ENCODE measurements at places on chromosomes 7 and 10. TPM values are rescaled to one million over a fixed set of nuclear protein-coding genes. Genes with fewer than 3 reads are reported as not detected.

Gene VAX1
- not detected for total RNA-seq

Gene OR9A2
- total RNA-seq: not detected

Gene C10orf95
- not detected for total RNA-seq

DNA sequence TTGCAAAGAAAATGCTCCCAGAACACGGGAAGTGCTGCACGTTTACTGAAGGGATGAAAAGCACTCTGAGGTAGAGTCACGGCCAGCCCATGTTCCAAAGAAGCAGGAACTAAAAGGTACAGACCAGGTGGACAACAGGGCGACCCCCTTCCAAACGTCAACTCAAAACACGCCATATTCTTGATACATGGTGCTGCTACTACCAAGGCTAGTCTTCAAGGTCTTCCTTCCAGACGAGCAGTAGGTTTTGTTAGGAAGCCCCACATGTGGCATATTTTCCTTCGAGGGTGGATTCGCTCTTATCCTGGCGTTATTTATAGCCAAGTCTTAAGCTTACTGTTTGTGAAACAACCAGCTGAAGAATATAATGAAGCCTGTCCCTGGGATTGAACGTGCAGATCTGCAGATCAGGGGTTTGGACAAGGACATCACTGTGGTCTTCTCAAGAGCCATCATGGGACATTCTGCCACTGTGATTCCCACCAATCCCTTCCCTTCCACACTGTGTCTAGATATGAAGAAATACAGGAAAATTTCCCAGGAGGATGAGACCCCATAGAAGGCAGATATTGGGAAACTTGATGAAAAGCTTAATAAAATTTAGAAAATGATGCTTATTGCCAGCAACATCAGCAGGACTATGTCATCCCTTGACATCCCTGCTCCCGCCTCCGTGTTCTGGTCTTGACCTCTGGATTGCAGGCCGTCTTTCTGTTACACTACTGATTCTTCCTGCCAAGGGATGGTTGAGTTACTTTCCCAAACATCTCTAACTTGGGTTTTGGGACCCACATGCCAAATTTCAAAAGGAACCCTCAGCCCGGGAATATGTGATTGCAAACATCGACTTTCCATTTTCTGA is 734.4 kb downstream of the PARD3 start:
- peak; percentile 44 for DNase-seq

- no peak for DNase-seq
These were observed 9.7 kb downstream of the ATP5MF start for GRCh38 chr7:99456288-99456687.

DNA sequence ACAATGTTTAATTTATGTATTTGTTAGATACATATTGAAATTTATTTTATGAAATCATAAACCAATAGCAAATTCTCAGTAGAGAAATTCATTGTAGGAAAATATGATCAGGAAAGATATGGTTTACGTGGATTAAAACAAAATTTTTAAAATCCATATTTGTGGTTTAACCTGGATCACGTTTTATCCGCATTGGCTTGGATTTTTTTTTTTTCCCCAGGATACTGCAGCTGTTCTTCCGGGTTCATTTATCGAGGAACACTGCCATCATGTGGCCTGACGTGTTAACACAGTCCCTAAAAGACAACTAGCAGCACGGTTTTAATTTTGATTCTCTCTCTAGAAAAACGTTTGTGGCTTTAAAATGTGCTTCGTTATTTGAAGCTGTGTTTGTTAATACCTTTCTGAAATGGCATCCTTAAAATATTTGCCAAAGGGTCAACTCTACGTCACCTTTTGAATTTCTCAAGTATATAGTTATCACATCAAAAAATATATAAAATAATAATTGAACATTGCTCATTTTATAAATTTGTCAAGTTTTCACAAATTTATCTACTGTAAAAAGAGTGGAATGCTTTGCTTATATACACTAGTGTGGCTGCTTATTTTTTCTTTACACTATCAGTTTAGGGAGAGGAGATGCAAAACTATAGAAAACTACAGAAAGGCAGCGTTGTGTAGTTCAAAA is 8.7 kb upstream of the ASB4 start:
- peak; percentile 29 for DNase-seq
